NCI-H460 (cell line): ENCODE measurements at places on chromosomes 7 and 10. TPM values are rescaled to one million over a fixed set of nuclear protein-coding genes. Genes with fewer than 3 reads are reported as not detected.

- DNase-seq: no peak
Measured at GRCh38 chr10:93222211-93222754, 148.6 kb downstream of the CYP26A1 start.

The ADD3 gene
- total RNA-seq: 68.3 and 69.4 TPM in 2 replicates

The MMP21 gene
- total RNA-seq: not detected in 2 replicates

DNA sequence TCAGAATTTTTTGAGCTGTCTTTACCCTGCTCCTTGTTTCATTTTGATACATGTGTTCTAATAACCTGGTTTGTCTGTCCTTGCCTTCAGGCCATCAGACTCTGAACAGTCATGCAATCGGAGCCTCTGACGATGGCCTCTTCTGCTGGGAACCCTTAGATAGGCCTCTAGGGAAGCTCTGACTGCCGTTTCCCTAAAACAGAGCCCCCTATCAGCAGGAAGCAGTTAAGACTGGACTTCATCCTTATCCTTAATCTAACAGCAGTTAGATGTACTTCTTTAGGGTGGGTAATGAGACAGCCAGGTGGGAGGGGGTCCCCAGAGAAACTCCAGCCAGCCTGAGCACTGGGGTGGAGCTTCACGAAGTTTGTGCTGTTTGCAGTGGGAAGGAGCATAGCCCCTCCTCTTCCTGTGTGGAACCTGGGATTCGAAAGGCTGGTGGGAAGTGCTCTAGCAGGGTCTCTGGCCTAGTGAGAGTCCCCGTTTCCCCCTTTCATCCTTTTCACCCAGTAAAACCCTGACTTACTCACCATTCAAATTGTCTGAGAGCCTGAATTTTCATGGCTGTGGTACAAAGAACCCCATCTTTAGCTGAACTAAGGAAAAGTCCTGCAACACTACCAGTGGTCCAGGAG lies 28.4 kb upstream of the SORCS3 start:
- DNase-seq: no peak

The C7orf57 gene
- 0.12 TPM in 1 of 2 replicates, not detected in the other for total RNA-seq
